ENCODE measurements at places on chromosomes 11 and 22. TPM values are rescaled to one million over a fixed set of nuclear protein-coding genes. Genes with fewer than 3 reads are reported as not detected.

The OR2AG2 gene
- 0.06 TPM for total RNA-seq

The SORL1 gene
- 31.8 TPM for total RNA-seq

The GATD1 gene
- total RNA-seq = 54.1 TPM

DNA sequence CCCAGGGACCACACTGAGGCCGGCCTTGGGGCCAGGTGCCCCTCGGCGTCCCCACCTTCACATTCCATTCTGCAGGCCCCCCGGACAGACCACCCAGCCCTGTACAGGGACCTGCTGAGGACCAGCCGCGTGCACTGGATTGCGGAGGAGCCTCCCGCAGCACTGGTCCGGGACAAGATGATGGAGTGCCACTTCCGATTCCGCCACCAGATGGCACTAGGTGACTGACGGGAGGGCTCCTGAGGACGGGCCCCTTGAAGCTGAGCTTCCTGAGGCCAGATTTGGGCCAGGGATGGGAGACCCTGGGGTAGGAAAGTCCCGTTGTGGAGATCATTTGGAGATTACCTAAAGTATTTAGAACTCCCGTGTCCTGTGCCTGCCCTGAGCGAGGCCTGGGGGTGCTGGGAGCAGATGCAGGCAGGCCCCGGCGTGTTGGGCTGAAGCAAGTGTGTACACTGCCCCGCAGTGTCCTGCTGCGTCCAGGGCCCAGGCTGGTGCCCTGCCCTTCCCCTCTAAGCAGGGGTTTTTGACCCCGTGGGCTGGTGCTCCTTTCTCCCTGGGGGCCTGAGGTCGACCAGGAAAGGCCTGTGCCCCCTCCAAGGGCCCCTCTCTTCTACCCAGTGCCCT is 20.0 kb downstream of the TRMU start:
- DNase-seq = no peak

GRCh38 chr11:93199616-93200015 is 1.8 kb upstream of the SLC36A4 start:
- DNase-seq = no peak

DNA sequence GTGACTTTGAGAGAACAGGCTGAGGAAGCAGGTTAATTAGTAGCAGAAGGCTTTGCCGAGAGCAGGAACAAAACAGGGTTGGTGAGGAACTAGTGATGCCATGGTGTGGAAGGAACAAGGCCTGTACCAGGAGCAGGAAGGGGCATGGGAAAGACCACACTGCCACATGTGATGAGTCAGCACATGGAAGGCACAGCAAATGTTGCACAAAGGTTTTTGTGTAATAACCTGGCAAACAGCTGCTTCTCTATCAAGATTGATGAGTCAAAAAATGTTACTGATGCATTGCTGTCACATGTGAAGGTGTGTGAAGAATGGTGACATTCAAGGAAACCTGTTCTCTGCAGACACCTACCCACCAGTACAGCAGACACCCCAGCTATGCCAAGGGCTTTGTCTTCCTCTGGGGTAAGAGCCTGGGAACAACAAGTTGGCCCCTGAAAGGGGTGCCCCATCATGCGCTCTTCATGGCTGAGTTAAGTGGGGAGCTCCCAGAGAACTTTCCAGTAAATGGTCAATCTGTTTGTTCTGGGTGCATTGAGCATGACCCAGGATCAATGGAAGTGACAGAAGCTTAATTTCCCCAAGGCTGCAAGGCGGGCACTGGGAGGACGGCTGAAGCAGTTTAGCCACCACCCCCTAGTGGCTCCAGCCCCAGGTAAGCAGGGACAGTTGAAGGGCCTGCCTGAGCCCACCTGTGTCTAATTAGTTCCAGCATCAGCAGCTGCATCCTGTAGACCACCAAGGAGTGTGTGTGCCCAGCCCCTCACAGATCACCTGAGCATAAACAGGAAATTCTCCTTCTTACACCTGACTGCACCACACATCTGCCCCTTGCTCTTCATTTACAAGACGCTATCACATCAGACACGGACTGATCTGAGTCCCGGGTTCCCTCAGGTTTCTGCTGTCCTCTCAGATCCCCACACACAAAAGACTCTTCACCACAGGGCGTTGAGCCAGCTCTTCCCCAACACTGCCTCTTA is 47.6 kb downstream of the GGTLC2 start:
- DNase-seq = peak; percentile 51

- no peak for DNase-seq
These were observed 7.8 kb upstream of the GTSE1 start for GRCh38 chr22:46288846-46289243.

GRCh38 chr11:46345131-46345597 is 2.1 kb upstream of the DGKZ start:
- DNase-seq = no peak
